Heart right ventricle (tissue), 16 donors: ENCODE measurements at places on chromosomes 2 and 18. TPM values are rescaled to one million over a fixed set of nuclear protein-coding genes. Genes with fewer than 3 reads are reported as not detected.

The NGEF gene
- 0.54 TPM for total RNA-seq

The GNLY gene
- 3.4 TPM for total RNA-seq

The TMEM17 gene
- total RNA-seq: 2.3 TPM

The SMAD2 gene
- 114 TPM for total RNA-seq

The MYCN gene
- total RNA-seq: 0.97 TPM

DNA sequence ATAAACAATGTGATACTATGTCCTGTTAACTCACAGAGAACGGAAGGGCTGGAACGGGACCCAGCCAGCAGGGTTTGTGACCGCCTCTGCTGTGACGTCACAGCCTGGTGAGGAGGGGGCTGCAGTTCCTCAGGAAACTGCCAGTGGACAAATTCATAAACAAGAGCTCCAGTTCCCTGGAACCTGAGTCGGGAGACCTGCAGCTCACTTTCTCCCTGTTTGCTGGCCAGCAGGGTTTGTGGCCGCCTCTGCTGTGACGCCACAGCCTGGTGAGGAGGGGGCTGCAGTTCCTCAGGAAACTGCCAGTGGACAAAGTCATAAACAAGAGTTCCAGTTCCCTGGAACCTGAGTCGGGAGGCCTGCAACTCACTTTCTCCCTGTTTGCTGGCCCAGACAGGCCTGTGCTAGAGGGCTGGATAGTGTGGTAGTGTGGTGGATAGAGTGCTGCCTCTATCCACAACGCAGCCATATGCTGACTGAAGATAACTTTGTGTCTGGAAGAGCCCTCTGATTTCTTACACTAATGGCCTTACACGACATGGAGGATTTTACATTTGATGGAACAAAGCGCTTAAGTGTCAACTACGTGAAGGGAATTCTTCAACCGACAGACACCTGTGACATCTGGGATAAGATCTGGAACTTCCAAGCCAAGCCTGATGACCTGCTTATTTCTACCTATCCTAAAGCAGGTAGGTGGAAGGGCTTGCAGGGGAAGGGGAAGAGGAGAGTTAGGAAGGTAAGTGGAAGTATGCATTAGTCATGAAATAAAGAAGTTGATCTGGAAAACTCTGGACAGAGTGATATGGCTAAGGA lies at the start of gene SULT1C4:
Gene SULT1C4 (plus strand): TSS at position 140 of the 816 bp plus-strand sequence. CDS start 384 bp downstream, at position 524.
- DNase-seq: peak; percentile 73

GRCh38 chr2:55025627-55026026 lies 24.6 kb downstream of the RTN4 start:
- no peak for DNase-seq

GRCh38 chr18:43276491-43276890 lies 799 bp downstream of the SYT4 start:
- DNase-seq: no peak

- no peak for DNase-seq
Measured at GRCh38 chr2:120423167-120423943, 77.4 kb downstream of the INHBB start.

DNA sequence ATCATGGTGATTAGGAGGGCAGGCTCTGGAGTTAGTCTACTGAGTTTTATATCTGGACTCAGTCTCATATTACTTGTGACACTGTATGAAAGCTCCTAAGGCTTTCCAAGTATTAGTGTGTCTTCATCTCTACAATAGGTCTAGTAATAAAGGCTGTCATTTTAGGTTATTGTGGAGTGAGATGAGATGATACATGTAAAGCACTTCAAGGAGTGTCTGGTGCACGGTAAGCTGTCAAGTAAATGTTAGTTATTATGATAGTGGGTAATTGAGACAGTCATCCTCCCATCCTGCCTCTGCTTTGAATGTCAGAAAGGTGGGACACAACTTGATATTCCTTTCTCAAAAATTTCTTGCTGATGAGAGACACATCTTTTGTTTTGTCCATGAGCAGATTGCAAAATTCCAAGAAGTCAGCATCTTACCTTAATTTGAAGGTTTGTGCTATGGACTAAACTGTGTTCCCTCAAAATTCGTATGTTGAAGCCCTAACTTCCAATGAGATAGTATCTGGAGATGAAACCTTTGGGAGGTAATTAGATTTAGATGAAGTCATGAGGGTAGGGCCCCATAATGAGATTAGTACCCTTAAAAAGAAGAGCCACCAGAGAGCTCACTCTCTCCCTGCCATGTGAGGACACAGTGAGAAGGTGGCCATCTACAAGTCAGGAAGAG lies 41.4 kb upstream of the UPP2 start:
- DNase-seq: no peak
